A172 (cell line): ENCODE measurements at places on chromosomes 13 and 19. TPM values are rescaled to one million over a fixed set of nuclear protein-coding genes. Genes with fewer than 3 reads are reported as not detected.

- DNase-seq: peak; percentile 39
Observed at GRCh38 chr13:30308548-30308947, 1.2 kb upstream of the KATNAL1 start.

DNA sequence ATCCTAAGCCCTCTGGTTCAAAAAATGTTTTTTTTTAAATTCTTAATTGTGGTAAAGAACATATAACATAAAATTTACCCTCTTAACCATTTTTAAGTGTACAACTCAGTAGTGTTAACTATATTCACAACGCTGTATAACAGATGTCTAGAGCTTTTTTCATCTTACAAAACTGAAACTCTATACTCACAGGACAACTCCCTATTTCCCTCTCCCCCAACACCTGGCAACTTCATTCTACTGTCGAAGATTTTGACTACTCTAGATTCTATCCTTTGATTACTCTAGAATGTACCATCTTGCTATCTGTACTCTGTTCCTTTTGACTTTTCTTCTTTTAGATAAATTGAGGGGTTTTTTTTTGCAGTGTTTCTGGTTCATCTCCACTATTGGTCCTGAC, 200.4 kb downstream of the KLF12 start:
- no peak for DNase-seq

GRCh38 chr13:107770541-107770940, 444.8 kb downstream of the LIG4 start:
- no peak for DNase-seq

DNA sequence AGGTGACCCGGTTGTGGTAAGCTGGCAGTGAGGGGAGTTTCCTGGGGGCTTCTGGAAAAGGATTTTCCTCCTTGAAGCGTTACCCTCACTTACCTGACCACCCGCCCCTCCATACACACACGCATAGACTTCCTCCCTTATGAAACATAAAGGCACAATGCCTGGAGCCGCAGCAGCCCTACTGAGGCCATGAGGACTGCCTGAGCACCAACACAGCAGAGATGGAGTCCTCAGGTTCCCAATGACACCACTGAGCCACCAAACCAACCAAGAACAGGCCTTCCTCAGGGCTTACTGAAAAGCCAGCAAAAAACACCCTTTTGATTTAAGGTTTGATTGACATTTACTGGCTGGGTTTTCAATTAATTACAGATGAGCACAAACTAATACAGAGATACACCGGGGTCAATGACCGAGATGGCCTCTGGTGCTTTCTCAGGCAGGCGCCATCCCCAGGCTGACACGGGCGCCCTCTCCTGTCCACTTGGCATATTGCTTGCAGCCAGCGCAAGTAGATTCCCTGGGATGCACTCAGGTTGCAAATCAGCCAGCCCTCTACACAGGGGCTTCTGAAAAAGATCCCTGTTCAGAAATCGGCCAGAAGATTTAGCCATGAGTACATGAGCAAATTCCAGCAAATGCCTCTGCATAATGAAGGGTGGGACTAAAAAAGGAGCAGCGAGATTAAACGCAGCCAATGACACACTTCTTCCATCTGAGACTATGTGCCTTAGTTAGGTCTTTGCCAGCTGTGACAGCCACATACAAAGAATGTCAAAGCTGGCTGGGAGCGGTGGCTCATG, 14.8 kb downstream of the OPA3 start:
- DNase-seq: no peak

The KLF5 gene
- 10.4 and 11.5 TPM in 2 replicates for total RNA-seq
